ENCODE measurements at places on chromosomes 16 and 17. TPM values are rescaled to one million over a fixed set of nuclear protein-coding genes. Genes with fewer than 3 reads are reported as not detected.

The DNAH3 gene
- not detected for total RNA-seq

GRCh38 chr17:76371656-76372628 is 12.5 kb upstream of the SPHK1 start:
- DNase-seq: no peak

The EIF3CL gene
- total RNA-seq: 107 TPM

The SPIRE2 gene
- 0.95 TPM for total RNA-seq

The CCL5 gene
- 2.4 TPM for total RNA-seq

GRCh38 chr16:54070789-54071343 is 215.7 kb downstream of the IRX3 start:
- DNase-seq: no peak

The KRT39 gene
- total RNA-seq: not detected

DNA sequence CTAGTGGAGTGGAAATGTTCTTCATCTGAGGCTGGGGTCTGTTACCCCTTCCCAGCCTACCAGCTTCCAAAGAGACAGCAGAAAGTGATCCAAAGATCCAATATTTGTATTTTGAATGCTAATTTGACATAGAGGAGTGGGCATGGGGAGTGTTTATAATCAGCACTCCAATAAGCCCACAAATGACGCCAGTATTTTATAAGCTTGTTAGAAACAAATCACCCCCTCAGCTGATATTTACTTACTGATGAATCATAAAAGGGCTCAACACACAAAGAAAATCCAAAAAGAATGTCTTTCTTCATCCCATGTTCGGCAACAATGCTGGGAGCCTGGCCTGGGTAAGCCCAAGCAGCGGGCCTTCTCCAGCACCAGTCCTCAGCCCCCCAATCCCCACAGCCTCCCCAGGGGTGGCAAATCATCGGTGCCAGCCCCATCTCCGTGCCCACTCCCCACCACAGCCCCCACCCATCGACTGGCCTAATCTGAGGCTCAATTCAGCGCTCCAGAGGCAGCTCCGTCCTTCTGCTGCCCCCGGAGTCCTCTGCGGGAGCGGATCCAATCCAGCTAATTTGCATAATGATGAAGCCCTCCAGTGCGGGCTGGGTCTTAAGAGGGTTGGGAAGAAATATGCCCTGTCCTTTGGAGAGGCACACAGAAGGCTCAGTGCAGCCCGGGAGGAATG is 169.5 kb downstream of the C16orf78 start:
- DNase-seq: no peak

- DNase-seq: no peak
These were observed 15.0 kb upstream of the GSE1 start for GRCh38 chr16:85598141-85598540.

DNA sequence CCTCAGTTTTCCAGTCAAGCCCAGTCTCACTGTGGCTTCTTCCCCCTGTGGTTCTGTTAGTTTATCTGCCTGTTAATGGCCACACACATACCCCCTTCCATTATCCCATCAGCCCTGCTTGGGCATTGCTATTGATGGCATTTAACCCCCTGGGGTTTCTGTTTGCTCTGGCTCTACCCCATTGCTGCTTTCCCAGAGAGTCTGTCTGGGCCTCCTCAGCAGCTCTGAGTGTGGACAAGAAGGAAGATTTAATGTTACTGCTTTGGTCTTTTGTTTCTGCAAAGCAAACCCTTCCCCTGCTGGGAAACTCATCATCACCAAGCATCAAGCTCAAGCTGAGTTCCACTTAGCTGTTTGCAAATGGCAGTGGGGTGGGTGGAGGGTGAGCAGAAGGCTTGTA is 162.7 kb downstream of the CCT6B start:
- no peak for DNase-seq

DNA sequence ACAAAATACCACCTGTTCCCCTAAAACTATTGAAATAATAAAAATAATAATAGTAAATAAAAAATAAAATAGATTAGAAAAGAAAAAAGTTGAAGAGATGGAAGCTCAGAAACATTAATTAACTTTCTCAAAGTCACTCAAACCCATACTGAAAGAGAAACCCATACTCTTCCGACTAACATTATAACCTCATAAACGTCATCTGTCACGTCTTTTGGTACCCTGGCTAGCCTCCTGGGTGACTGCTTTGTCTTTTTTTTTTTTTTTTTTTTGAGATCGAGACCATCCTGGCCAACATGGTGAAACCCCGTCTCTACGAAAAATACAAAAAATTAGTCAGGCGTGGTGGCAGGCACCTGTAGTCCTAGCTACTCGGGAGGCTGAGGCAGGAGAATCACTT is 7.6 kb downstream of the SLFN12L start:
- no peak for DNase-seq

DNA sequence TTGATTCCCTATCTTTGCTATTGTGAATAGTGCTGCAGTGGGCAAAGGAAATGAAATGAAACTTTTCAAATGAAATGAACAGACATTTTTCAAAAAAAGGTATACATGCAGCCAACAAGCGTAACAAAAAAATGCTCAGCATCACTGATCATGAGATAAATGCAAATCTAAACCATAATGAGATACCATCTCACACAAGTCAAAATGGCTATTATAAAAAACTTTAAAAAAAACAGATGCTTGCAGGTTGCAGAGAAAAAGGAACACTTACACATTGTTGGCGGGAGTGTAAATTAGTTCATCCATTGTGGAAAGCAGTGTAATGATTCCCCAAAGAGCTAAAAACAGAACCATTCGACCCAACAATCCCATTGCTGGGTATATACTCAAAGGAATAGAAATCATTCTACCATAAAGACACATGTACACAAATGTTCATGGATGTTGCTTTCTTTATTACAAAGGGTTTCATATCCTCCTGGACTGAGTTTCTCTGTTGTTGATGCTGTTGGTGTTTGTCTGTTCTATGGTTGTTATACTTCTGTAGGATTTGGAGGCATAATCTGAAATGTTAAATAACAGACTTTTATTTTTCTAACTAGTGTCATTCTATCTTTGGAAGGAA is 99.3 kb upstream of the SOX9 start:
- DNase-seq: no peak

DNA sequence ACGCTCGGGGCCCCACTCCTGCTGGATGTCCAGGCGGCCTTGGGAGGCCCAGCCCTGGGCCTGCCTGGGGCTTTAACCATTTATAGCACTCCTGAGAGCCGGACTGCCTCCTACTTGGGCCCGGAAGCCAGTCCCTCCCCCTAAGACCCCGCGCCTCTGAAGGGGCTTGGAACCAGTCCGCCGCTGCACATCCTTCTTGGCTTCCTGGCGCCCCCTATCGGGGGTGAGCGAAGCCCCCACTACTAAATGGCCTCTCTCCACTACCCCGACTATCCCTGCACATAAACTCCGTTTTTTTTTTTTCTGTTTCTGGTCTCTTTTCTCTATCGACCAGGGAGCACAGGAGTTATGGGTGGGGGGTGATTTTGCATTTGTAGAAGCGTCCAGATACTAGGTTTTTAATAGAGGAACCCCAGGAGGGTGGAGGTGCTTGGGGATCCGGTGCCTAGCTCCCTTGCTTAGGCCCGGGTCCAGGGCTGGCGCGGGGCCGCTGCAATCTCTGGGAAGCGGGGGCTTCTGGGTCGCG is 633 bp upstream of the NOL3 start:
- DNase-seq: no peak

DNA sequence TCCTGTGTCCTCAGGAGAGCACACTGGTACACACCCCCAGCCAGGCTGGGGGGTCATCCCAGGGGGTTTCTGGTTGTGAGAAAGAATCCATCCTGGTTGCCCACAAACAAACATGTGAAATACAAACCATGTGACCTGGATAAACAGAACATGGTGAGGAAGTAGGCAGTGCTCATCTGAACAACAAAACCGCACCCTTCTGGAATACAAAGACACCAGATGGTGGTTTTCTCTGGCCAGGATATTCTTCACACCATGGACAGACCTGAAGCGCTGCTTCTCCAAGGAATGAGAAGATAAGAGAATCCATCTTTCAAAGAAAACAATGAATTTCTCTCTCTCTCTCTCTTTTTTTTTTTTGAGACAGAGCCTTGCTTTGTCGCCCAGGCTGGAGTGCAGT is 302.3 kb downstream of the SLC39A11 start:
- no peak for DNase-seq

- DNase-seq: no peak
These were observed 92.0 kb downstream of the ABCA8 start for GRCh38 chr17:68863091-68863652.

The SMIM36 gene
- total RNA-seq: not detected

The OR1D2 gene
- total RNA-seq: not detected

The DDX52 gene
- 21.2 TPM for total RNA-seq

- peak; percentile 81 for DNase-seq
These were observed 63.5 kb upstream of the TEX2 start for GRCh38 chr17:64326420-64327054.

GRCh38 chr17:72434991-72435618 is 314.3 kb downstream of the SOX9 start:
- DNase-seq: no peak
